Activated naive CD8-positive, alpha-beta T cell treated with anti-CD3 and anti-CD28 coated beads, Interleukin-2, amount 10 ng/mL, durations not matched to agents 7 days and 5 days (primary cell): ENCODE measurements at places on chromosomes 2 and 18. TPM values are rescaled to one million over a fixed set of nuclear protein-coding genes. Genes with fewer than 3 reads are reported as not detected.

POTEI gene
- total RNA-seq, result not detected

DNA sequence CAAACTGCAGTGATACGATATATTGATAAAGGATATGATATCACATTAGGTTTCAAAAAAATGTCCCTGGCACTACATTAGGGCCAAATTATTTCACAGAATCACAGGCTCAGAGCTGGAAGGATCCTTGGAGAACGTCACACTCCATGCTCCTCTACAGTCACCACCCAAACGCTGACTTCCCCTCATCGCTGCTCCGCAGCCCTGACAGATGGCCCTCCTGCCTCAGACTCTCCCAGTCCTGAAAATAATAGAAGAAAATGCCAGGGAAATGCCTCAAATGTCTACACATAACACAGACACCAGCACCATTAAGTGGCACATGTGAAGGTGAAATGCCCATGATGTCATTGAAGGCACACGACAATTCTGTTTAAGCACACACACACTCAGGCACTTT, 72.0 kb downstream of the ZNF521 start:
- no peak overlapping the region for H3K27ac ChIP-seq
- no peak overlapping the region for H3K4me3 ChIP-seq
- H3K27me3 ChIP-seq, result peaks cover 13% of the 10 kb centered on the region
- H3K36me3 ChIP-seq, result no peaks in the 10 kb centered on the region

CD8B2 gene
- 7.3 TPM for total RNA-seq

GRCh38 chr2:190328573-190329147, 9.0 kb upstream of the HIBCH start:
- no peak overlapping the region for H3K27ac ChIP-seq
- H3K4me3 ChIP-seq, result no peak overlapping the region
- H3K4me1 ChIP-seq, result no peaks in the 10 kb centered on the region
- no peak for DNase-seq
- H3K36me3 ChIP-seq, result no peaks in the 10 kb centered on the region
